ENCODE measurements at places on chromosomes 4 and X.
A peak's percentile ranks its signal among the peaks of the same experiment; 100 is the strongest.

- DNase-seq = no peak
Observed at GRCh38 chrX:16638533-16638932, 11.4 kb upstream of the S100G start.

DNA sequence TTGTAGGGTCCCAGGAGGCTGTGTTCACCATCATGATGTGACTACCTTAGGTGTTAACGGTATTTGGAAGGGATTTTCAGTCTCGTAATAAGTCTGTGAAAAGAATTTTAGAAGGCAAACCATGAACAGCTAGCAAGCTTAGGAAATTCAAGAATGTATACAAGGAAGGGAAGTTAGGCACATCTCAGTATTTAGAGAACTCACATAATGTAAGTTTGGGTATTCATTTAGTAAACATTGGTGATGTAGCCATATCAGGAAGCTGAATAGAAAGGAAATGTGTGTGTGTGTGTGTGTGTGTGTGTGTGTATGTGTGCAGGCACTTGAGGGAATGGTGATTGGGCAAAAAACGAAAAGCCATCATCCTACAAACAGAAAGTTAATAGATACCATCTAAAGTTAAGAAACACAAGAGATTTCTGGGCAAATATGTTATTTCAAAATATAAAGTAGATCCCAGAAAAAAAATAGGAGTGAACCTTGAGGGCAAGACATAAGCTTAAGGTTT, 34.7 kb upstream of the PRKX start:
- DNase-seq = no peak

DNA sequence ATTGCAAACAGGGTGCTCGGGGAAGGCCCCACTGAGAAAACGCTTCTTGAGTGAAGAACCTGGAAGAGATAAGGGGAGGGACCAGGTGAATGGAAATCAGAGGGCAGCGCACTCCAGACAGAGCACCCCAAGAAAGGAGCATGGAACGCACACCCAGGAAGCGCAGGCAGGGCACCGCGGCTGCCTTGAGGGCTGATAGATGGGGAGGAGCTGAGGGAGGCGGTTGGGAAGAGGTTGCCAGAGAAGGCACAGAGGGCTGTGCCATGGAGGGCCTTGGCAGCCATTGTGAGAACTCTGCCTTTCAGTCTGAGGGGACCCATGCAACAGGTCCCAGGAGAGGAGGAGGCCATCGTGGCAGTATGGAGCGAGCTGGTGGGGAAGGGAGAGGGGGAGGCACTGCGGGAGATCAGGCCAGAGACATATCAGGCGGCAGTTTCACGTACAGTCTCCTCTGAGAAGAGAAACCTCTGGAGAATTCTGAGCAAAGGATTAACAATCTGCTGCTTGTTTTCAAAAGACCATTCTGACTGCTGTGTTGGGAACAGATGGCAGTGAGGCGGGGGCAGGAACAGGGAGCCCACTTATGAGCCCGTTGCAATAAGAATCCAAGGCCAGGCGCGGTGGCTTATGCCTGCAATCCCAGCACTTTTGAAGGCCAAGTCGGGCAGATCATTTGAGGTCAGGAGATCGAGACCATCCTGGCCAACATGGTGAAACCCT, 83.7 kb downstream of the PCYT1B start:
- DNase-seq = no peak

- no peak for DNase-seq
Observed at GRCh38 chr4:42397635-42398170, 415 bp downstream of the SHISA3 start.

GRCh38 chrX:100424012-100424411, 13.9 kb upstream of the PCDH19 start:
- DNase-seq = no peak

GRCh38 chrX:134537179-134537955, 77.4 kb downstream of the HPRT1 start:
- DNase-seq = no peak

GRCh38 chrX:71106427-71106826, at the start of gene CXorf65:
Gene CXorf65, minus strand, starts transcription at chrX:71106740. Its CDS starts 184 bp downstream, at chrX:71106556.
- DNase-seq = no peak

GRCh38 chr4:86357608-86358007, 2.2 kb downstream of the MAPK10 start:
- no peak for DNase-seq

DNA sequence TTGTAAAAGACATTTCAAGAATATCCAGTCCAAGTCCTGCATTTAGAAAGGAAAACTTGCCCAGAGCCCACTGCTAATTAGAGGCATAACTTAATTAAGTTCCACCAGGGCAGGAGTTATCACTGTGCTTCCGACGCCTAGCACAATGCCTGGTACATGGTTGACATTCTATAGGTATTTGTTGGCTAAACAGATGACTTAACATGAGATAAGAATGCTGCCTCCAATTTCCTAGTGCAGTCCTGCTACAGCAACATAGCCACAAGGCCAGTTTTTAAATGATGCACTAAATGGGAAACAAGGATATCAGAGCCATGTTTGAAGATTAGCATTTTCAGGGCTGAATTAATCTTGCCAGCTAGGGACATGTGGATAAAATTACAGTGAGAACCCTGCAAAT, 164.1 kb downstream of the RASL11B start:
- no peak for DNase-seq

DNA sequence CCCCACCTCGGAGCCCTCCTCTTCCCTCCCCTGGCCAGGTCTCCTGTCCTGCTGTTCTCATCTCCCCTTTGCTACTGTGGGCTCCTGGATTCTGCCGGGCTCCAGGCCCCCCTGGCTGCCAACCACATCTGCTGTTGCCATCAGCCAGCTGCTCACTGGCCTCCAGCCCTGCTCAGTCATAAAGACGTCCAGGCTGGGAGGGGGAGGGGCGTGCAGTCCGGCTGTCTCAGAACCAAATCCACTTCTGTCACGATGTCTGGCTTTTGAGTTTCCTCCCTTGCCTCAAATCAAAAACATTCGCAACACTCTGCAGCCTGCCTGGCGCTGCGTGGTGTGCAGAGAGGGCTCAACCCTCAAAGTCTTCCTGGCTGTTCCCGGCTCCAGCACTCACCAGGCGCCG, 7.1 kb downstream of the RASL11B start:
- peak; percentile 33 for DNase-seq

- DNase-seq = no peak
Observed at GRCh38 chrX:115589419-115589818, 28.4 kb downstream of the PLS3 start.

DNA sequence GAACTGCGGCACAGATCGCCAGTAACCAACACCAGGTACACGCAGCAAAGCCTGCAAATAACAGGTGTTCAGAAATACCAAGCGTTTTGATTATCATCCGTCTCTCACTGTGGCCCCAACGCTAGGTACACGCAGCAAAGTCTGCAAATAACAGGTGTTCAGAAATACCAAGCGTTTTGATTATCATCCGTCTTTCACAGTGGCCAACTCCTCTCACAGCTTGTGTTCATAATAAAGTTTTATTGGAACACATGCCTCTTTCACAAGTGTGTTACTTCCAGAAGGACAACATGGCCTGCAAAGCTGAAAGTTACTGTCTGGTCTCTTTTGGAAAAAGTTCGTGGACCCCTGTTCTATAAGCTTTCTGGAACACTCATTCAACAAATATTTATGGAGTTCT, 153.1 kb downstream of the AFAP1 start:
- no peak for DNase-seq

GRCh38 chrX:53674581-53674980, 11.9 kb downstream of the HUWE1 start:
- no peak for DNase-seq

- peak; percentile 62 for DNase-seq
Observed at GRCh38 chr4:87211249-87211952, 9.0 kb downstream of the KLHL8 start.

- DNase-seq = peak; percentile 10
Observed at GRCh38 chr4:100657187-100657586, 139.4 kb upstream of the EMCN start.

GRCh38 chr4:1993169-1993516, 15.6 kb downstream of the NELFA start:
- no peak for DNase-seq

- DNase-seq = no peak
Observed at GRCh38 chr4:152983774-152984411, 47.8 kb downstream of the FHDC1 start.

GRCh38 chr4:10175626-10176025, 59.0 kb upstream of the WDR1 start:
- no peak for DNase-seq

GRCh38 chr4:186166852-186167512, 24.4 kb upstream of the CYP4V2 start:
- DNase-seq = no peak

- DNase-seq = no peak
Observed at GRCh38 chrX:77293331-77293995, 153.7 kb upstream of the FGF16 start.
